Prostate gland (tissue), 2 donors: ENCODE measurements at places on chromosomes 7 and 10.

DNA sequence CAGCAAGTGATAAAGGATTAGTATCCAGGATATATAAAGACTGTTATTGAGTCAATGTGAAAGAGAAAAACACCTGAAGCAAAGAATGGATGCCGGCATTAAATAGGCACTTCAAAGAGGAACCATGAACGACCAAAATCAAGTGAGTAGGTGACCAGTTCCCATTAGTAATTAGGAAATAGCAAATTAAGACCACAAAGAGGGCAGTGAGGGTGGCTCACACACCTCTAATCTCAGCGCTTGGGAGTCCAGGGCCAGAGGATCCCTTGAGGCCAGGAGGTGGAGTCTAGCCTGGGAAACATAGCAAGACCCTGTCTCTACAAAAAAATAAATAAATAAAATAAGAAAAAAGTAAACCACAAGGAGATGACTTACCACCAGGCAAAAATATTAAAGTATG, 1.5 kb upstream of the ANTXRL start:
- DNase-seq, result no peak

DNA sequence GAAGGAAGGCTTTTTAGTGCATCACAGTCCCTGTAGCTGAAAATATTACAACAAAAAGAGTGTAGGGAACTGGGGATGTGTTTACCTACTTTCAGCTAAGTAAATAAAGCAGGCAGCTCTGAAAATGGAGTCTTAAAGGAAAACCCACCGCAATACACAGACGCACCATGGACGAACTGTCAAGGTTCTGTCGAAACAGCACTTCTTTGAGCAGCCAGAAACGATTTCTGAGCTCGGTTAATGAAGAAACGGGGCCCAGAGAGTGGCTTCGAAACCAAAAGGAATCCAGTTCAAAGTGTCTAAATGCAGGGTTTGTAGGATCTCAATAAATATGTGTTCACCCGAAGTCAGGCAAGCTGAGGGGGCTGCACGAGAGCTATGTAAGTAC, 275.4 kb upstream of the NEBL start:
- no peak for DNase-seq

DNA sequence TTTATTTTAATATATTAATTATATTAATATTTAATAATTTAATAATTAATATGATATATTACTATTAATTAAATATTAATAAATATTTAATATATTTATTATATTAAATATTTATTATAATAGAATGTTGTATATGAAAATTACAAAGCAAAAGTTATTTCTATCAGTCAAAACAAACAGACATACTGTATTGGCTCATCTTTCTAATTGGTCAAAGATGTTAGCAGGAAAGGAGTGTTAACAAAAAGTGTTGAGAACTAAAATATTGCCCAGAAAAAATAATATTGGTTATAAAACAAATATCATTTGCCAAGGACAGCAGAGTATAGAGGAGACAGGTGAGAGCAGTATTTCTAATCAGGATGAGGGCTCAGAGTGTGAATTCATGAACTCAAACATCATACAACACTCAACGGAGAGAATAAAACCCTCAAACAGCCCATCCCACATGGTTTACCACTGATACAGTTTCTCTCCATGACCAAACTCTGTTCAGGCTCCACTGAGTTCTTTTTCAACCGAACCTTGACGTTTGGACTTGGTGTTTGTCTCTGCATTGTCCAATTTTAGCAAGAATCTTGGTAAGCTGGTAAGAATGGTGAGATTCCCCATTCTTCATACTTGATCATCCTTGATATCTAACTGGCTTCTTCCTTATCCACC, 58.0 kb downstream of the TSPAN12 start:
- DNase-seq, result no peak

GRCh38 chr10:51699145-51699474, 285 bp downstream of the CSTF2T start:
- DNase-seq, result no peak

- no peak for DNase-seq
Measured at GRCh38 chr7:18096087-18096486, 68.4 kb upstream of the PRPS1L1 start.

DNA sequence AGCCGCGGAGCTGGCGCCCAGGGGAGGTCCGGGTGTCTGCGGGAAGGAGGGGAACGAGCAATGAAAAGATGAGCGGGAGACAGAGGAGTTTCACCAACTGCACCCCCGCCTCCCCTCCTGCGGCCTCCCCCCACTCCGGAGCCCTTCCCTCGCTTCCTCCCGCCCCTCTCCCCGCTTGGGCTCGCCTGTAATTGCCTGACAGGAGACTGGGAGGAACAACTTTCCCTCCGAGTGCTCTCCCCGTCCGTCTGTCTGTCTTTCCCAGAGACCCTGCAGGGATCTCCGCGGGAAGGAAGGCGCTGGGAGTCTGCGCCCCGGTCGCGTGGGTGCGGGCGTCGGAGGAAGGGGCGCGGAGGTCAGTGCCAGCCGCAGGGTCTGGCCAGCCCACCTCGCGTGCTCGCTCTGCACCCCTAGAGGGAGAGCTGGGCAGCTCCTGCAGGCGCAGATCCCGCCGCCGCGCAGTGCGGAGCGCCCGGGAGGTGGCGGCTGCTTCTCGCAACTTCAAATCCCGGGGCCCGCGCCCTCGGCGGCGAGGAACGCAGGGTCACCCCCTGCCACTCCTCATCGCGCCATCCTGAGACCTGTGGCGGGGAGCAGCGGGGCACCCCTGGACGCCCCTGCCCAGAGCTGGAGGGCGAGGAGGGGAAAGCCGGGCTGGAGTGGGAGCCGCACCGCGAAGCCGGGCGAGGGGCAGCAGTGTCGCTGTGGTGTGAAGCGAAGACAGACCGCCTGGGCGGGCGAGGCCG, 511 bp upstream of the NRP1 start:
- DNase-seq, result peak; percentile 70

- no peak for DNase-seq
Measured at GRCh38 chr10:85967594-85967993, 399.0 kb downstream of the GRID1 start.

- DNase-seq, result no peak
Measured at GRCh38 chr7:80895056-80895455, 23.8 kb downstream of the SEMA3C start.

DNA sequence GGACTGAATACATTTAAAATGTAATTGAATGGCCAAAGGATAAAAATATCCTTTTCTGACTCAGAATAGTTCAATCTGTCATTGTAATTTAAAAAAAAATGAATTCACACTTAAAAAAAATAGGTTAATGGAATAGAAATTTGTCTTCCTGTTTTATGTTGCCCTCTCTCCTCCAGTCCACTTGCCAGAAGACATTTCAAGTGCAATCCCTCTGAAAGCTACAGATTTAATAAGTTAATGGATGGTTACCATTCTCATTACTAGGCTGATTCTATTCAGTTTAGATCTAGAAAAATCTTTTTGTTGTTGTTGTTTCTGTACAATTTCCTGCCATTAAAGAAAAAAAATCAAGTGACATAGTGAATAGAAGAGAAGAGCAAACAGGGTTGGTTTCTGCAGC, 142.9 kb downstream of the SKAP2 start:
- no peak for DNase-seq

DNA sequence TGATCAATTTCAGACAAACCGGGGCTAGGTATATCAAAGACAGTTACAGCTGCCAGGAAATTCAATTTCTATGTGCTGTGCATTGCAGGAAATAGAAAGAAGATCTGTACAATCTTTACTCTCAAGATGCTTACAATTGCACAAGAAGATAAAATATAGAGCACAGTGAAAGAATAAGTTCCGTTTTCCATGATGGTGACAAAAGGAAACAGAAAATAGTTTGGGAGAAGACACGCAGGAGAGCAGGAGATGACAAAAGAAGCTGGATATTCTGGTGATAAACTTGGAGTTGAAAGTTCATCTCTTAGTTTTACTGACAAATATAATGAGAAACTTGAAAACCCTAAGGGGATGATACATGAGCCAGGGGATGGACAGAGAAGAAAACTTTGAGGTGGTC, 646.0 kb downstream of the PARD3 start:
- DNase-seq, result no peak

DNA sequence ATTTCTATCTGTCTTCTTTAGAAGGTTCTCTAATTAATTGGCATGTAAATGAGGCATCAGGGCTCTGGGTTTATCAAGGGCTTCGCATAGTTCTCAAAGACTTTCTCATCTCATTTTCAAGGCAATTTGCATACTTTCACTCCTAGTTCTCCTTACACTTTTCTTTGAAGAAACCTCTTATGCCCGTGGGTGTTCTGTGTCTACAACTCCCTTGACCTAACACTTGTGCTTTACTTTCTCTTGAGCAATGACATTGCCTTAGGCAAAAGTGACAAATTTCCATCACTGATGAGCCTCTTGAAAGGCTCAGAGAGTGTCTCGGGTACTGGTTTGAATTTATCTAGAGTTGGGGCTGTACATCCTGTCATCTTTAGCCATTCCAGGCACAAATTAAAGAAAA, 74.7 kb upstream of the ITPRID1 start:
- no peak for DNase-seq

- DNase-seq, result no peak
Measured at GRCh38 chr7:112892263-112892662, 102.1 kb upstream of the TMEM168 start.

- DNase-seq, result no peak
Measured at GRCh38 chr7:127766831-127767459, 115.0 kb downstream of the SND1 start.

DNA sequence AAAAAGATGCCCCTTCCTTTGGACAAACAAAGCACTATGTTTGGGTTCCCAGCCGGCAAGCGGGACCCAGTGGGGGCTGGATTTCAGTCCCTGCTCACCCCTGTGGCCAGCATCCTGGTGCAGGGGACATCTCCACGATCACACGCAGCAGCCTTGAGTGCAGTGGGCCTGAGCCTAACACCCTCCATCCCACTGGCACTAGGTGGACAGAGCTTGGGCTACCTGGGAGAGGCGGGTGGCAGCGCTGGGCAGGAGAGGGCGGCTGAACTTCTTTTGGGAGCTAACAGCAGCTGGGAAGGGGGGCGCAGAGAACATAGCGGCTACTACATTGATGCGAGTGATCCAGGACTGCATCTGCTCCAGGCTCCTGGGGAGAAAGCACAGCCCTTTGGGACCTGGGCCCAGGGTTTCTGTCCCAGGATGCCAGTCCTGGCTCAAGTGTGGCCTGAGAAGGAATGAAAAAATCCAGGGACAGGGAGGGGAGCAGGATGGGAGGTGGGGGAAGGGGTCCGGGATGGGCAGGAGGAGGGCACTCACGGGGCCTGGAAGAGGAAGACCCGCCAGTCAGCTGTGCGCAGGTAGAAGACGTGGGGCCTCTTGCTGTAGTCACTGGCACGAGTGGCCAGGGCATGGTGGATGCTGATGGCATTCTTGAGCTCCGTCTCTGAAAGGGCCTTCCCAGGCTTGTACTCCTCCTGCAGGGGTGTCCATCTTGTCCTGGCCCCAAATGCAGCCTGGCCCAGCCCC, 9.0 kb downstream of the NFKB2 start:
- DNase-seq, result no peak

DNA sequence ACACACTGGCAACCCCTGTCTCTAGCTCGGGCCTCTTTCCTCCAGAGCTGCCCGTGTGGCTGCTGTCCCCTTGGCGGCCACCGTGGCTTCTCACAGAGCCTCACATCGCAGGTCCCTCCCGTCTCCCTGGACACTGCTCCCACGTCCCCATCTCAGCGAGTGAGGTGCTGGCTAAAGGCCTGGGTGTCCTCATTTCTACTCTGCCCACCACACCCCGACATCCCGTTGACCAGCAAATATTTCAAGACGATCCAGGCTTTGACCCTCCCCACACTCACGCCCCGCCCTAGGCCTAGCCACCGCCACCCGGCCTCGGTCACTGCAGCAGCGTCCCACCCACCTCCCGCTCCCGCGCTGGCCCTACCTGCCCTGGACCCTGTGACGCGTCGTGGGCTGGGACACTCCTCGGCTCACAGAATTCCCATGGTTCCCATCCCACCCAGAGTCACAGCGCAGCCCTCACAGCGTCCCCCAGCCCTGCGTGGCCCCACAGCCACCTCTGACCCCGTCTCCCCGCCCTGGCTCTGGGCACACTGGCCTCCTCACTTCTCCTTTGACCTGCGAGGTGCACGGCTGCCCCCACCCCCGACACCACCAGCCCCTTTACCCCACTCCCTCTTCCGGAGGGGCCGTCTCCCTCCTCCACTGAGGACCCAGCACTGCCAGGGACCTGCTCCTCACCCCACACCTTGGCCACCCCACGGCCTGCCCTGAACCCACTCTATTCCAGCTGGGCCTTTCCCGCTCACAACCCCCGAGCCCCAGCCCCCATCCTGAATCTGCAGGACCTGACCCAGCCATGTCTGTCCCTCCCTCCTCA, 6.9 kb downstream of the ADAP1 start:
- DNase-seq, result no peak

DNA sequence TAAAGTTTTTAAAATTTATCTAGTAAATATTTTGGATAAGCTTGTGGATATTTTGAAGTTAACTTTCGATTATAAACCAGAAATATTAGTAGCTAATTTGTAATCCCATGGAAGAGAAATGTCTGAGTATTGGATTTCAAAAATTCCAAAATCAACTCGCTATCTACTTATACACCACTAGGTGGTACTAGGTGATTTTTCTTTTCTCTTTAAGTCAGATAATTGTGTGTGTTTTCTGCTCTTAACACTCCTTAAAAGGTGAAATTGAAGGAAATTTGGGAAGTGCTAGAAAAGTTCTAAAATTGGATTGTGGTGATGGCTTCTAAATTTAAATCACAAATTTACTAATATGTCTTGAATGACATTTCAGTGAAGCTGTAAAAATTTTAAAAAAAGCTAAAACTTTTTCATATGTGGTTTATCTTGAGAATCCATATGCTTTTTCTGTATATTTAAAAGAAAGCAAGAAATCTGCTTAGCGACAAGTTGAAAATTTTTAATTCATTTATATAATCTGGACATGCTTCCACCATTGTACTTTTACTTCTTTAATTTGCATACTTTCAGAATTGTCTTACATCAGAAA, 90.2 kb downstream of the IPMK start:
- DNase-seq, result no peak

DNA sequence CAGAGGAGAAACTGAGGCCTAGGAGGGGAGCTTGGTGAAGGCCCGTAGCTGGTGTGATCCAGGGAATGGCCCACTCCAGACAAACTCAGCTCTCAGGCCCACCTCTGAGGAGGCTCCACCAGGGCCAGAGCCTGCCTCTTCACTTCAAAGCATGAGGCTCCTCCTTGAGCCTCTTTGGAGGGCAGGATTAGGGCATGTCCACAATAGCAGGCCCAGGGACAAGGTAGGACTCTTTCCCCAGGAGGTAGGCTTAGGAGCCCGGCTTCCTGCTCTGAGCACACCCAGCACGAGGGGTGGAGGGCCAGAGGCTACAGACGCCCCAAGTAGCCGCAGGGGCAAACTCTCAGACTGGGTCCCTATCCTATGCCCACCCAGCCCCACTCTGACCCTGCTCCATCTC, 164.6 kb upstream of the ZMIZ1 start:
- DNase-seq, result no peak

DNA sequence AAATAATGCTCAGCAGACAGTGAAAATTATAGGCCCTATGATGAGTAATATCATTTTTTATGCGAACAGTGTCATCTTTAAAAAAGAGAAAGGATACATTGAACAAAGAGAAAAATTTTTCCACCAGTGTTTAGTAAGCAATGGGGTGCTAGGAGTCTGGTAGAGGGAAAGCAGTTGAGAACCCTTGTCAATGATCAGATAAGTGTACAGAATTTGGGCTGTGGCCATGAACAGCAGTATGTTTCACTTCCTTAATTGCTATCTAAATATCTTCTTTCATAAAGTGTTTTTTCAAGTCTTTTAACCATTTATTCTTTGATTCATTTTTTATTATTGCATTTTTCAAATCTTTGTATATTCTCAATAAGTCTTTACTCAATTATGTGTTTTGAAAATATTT, 750.7 kb upstream of the KCND2 start:
- no peak for DNase-seq
